H1 (cell line): ENCODE measurements at places on chromosomes 4 and X. TPM values are rescaled to one million over a fixed set of nuclear protein-coding genes. Genes with fewer than 3 reads are reported as not detected.

Gene PRDM8
- polyA plus RNA-seq: 0.03 TPM in 1 of 2 replicates, not detected in the other

Gene DKK2
- 0.09 and 0.14 TPM in 2 replicates for polyA plus RNA-seq

Gene NHSL2
- 3.7 and 4.0 TPM in 2 replicates for polyA plus RNA-seq

Gene ENPEP
- 0.09 and 0.16 TPM in 2 replicates for polyA plus RNA-seq

Gene GDPD2
- 68.3 and 75.5 TPM in 2 replicates for polyA plus RNA-seq

DNA sequence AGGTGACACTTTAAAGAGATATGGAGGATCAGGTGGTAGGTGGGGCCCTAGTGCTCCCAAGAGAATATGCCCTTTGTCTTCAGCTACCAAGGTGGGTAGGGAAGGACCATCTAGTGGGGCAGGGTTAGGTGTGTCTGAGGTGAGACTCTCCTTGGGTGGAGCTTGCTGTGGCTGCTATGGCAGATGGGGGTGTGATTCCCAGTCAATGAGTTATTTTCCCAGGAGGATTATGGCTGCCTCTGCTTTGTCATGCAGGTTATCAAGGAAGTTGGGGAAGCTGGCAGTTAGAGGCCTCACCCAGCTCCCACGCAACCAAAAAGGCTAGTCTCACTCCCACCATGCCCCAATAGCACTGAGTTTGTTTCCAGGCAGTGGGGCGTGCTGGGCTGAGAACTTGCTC, 18.0 kb upstream of the SPIN2A start:
- DNase-seq: no peak

GRCh38 chrX:110001740-110002299, 1.1 kb upstream of the TMEM164 start:
- no peak for DNase-seq

- DNase-seq: no peak
Measured at GRCh38 chr4:184756399-184756798, 22.5 kb upstream of the CENPU start.
